ENCODE measurements at places on chromosomes 11 and 22.

GRCh38 chr11:14393889-14394288, 34.9 kb upstream of the RRAS2 start:
- no peak for DNase-seq

- DNase-seq, result no peak
These were observed 26.4 kb downstream of the MN1 start for GRCh38 chr22:27775087-27775698.

GRCh38 chr11:97461934-97462333, 1072.1 kb downstream of the JRKL start:
- DNase-seq, result no peak

DNA sequence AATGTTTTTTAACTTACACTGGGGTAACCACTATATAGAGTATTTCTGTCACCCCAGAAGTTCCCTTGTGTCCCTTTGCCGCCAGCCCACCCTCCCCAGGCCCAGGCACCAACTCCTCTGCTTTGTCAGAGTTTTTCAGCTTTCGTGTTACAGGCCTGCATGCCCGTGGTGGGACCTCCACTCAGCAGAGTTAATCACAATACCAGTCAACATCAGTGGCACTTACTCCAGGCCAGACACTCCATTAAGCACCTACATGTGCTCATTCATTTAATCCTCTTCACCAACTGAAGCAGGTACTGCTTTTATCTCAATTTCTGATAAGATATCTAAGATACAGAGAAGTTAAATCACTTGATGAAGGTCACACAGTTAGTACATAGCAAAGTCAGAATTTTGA, 63.3 kb downstream of the LIF start:
- no peak for DNase-seq

Measured in CD4-positive, alpha-beta T cell treated with Interleukin-2 at 100 ng/mL for 4 hours (primary cell).